ENCODE measurements at places on chromosomes 13 and 19. TPM values are rescaled to one million over a fixed set of nuclear protein-coding genes. Genes with fewer than 3 reads are reported as not detected.
A peak's percentile ranks its signal among the peaks of the same experiment; 100 is the strongest.

The TMEM145 gene
- total RNA-seq, result 0.17 TPM

The TEKTIP1 gene
- total RNA-seq, result not detected

The STOML3 gene
- total RNA-seq, result not detected

The FCER2 gene
- not detected for total RNA-seq

The NLRP11 gene
- not detected for total RNA-seq

The IGFL1 gene
- not detected for total RNA-seq

The ATP12A gene
- 0.10 TPM for total RNA-seq

The SIAH3 gene
- total RNA-seq, result not detected

The CGB8 gene
- total RNA-seq, result not detected

GRCh38 chr19:18483119-18483890, 38.6 kb downstream of the ELL start:
- no peak for DNase-seq

GRCh38 chr19:17159466-17160393, 55.4 kb upstream of the USE1 start:
- no peak for DNase-seq

GRCh38 chr19:17220207-17220758, 5.1 kb downstream of the USE1 start:
- DNase-seq, result no peak

DNA sequence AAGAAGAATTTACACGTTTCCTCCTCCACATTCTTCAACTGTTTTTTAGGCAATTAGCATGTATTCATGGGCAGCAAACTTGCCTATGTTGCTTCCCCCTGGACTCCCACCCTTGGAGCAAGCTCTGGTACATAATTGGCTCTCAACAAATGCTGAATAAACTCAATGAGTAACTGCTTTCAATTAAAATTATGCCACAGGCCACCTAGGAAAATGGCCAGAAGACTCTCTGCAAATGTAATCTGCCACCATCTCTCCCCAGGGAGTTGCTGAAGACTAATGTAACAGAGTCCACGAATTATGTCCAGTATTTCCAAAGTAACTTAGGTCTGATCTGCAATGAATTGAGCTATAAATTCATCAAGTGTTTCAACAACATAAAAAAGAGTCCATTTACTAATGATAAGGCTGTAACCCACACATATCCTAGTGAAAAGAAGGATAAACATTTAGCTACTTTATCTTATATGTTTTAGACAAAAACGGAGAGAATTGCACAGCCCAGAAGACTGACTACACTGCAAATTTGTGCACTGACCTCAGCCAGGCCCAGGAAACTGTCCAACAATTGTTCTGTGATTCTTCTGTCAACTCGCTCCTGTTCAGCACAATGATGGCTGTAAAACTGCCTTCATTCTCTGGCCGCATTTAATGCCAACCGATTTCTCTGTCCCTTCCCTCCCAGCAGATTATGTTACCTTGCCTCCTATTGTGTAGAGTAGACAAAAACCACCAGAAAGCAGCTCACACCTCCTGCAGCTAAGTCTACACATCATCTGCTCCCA, 808.6 kb upstream of the ARGLU1 start:
- no peak for DNase-seq

DNA sequence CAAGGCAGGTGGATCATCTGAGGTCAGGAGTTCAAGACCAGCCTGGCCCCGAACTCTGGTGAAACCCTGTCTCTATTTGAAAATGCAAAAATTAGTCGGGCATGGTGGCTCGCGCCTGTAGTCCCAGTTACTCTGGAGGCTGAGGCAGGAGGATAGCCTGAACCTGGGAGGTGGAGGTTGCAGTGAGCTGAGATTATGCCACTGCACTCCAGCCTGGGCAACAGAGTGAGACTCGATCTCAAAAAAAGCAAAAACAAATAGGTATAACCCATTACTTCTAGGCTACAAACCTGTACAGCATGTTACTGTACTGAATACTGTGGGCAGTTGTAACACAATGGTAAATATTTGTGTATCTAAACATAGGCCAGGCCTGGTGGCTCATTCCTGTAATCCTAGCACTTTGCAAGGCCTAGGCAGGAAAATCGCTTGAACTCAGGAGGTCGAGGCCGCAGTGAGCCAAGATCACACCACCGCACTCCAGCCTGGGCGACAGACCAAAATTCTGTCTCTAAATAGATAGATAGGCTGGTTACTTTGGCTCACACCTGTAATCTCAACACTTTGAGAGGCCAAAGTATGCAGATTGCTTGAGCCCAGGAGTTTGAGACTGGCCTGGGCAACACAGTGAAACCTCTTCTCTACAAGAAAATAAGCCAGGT, 63.5 kb downstream of the MYO9B start:
- DNase-seq, result no peak

DNA sequence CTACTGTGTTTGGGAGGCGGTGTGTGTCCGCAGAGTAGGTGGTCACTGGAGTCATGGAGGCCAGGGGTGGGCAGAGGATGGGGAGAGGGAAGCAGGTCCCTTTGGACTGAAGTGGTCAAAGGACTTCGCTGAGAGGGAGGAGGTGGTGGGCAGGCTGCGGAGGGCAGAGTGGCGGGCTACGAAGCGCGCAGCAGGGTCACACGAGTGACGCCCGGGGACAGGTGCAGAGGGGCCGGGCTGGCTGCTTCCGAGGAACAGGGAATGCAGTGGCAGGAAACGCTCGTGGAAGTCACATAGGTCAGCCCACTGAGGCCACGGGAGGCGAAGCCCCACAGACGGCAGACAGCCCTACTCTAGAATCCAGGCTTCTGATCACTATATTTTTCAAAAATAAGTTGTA, 111.5 kb downstream of the URI1 start:
- no peak for DNase-seq

- DNase-seq, result no peak
These were observed 961.9 kb downstream of the DIAPH3 start for GRCh38 chr13:59201841-59202240.

GRCh38 chr13:109963960-109964563, 177.7 kb upstream of the IRS2 start:
- no peak for DNase-seq

DNA sequence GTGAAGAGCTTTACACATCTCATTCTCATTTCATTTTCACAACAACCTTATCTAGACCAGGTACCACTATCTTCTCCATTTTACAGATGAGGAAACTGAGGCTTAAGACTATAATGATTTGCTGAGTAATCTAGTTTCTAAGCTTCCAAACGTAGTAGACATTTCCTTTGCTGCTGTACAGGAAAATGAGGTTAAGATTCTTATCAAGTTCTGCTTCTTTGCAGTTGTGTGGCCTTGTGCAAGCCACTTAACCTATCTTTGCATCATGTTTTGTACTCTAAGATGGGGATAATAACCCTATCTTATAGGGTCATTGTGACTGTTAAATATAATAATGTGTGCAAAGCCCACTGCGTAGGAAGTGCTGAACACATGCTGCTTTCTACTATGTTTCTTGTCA, 307.9 kb downstream of the HS6ST3 start:
- DNase-seq, result no peak

DNA sequence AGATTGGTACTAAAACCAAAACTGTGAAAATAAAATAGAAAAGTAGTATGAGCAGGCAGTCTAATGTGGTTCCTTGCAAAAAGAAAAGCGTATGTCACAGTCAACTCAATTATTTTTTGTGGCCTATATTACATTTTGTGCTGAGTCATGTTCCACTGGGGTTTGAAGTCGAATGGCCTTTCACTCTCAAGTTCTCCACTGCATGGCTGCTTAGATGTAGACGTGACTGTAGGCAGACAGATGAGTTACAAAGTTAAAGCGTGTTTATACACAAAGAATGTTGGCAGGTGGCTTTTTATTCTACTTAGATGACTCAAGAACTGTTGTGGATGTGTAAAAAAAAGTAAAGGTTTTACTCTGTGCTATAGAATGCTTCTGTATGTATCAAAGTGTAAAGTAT, 133.9 kb downstream of the SLITRK6 start:
- DNase-seq, result peak; percentile 22

GRCh38 chr19:19677579-19677978, 8.9 kb downstream of the ZNF101 start:
- DNase-seq, result no peak

DNA sequence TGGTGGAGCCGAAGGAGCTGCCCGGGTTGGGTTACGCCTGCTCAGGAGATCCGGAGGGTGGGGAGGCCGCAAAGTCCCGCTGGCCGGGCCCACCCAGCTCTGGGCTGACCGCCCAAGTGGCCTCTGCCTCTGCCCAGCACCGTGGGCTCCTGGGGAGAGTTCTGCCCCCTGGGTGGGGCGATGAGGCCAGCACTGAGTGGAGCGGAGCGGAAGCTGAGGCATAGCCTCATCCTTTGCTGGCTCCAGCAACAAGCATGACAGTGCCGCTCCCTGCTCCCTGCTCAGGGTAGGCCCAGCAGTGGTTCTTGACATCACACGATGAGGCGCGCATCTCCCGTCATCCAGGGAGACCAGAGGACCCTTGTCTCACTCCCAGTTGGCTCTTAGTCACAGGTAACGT, 22.5 kb downstream of the CCDC8 start:
- DNase-seq, result no peak

DNA sequence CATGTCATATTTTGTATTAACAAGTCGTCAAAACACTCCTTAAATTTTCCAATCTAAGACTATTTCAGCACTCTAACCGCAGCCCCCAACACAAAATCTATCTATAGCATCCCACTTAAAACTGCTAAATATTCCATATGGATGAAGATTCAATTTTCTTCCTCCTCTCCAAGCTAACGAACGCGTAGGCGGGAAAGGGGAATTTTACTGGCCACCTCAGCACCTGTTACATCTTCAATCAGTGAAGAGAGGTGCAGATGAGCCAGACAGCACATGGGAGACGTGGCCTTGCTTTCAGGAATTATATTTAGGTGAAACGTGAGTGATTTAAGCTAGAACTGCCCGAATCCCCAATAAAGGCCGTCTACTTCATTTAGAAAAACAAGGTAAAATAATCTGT, 1.1 kb downstream of the RBM26 start:
- no peak for DNase-seq

GRCh38 chr13:31421756-31422155, 222.0 kb downstream of the B3GLCT start:
- DNase-seq, result no peak

GRCh38 chr13:22110368-22110767, 439.5 kb downstream of the FGF9 start:
- no peak for DNase-seq

- DNase-seq, result no peak
These were observed 3.5 kb downstream of the FSTL3 start for GRCh38 chr19:679418-680286.

- DNase-seq, result peak; percentile 80
These were observed 264.3 kb downstream of the FOXO1 start for GRCh38 chr13:40401911-40402776.

GRCh38 chr19:42872608-42873007, 6.9 kb downstream of the PSG1 start:
- no peak for DNase-seq

GRCh38 chr13:92196591-92197256, 798.3 kb downstream of the GPC5 start:
- no peak for DNase-seq

DNA sequence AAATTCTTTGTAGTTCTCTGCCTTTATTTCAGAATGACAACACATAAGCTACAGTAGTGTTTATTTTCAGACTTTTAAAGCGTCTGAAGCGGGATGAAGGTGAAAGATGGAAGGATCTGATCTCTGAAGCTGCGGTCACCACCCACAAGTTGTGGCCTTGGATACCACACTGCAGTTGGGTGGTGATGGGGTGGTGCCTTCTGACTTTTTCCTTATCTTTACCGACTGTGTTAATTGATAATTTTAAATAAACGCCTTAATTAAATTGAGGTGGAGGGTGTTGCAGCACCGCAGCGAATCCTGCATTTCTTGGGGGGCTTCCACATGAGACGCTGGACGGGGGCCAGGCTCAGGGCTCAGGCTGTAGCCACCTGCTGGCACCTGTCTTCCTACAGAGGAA, 1.3 kb downstream of the TFDP1 start:
- DNase-seq, result no peak

DNA sequence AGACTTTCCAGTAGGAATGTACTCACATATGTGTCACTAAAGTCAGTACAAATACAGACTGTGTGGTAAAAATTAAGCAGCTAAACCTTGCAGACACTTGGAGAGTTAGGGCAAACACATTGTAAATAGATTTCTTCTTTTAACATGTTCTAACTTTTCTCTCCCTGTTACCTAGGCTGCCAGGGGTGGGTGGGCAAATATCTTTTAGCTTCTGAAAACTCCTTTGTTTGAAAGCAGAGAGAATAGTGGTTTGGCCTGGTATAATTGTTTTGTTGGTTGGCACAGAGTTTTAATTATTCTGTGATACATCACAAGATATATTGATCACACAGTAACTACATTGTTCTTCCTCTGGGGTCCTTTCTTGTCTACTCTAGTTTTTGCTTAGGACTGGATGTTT, 289.8 kb upstream of the DACH1 start:
- DNase-seq, result no peak

- no peak for DNase-seq
These were observed 534.5 kb downstream of the KCTD12 start for GRCh38 chr13:76351541-76352229.

DNA sequence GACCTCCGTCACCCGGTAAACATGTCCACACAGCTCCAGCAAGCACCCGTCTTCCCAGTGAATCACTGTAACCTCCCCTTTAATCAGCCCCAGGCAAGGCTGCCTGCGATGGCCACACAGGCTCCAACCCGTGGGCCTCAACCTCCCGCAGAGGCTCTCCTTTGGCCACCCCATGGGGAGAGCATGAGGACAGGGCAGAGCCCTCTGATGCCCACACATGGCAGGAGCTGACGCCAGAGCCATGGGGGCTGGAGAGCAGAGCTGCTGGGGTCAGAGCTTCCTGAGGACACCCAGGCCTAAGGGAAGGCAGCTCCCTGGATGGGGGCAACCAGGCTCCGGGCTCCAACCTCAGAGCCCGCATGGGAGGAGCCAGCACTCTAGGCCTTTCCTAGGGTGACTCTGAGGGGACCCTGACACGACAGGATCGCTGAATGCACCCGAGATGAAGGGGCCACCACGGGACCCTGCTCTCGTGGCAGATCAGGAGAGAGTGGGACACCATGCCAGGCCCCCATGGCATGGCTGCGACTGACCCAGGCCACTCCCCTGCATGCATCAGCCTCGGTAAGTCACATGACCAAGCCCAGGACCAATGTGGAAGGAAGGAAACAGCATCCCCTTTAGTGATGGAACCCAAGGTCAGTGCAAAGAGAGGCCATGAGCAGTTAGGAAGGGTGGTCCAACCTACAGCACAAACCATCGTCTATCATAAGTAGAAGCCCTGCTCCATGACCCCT, 9.0 kb upstream of the CEACAM5 start:
- DNase-seq, result no peak

- DNase-seq, result no peak
These were observed 72.2 kb downstream of the DIAPH3 start for GRCh38 chr13:60091573-60091972.

DNA sequence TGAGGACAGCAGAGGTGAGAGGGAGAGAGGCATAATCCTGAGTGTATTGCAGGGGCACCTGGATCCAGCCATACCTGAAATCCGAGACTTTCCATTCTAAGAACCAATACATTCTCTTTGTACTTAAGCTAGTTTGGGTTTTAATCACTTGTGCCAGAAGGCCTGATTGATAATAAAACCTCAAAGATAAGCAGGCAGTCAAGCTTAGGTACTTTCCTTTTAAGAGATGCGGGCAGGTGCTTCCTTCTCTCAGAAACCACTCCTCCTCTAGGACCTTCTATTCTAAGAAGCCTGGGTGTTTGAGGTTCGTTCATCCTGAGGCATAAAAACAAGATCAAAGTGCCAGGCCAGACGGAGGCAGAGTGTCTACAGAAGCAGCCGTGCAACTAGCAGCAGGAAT, 22.2 kb downstream of the FAM187B start:
- no peak for DNase-seq
